ENCODE measurements at places on chromosomes 3 and 15.
A peak's percentile ranks its signal among the peaks of the same experiment; 100 is the strongest.

- DNase-seq = peak; percentile 10
These were observed 32.9 kb downstream of the GJD2 start for GRCh38 chr15:34721802-34722438.

GRCh38 chr3:164094546-164094945 lies 983.8 kb downstream of the SI start:
- DNase-seq = no peak

DNA sequence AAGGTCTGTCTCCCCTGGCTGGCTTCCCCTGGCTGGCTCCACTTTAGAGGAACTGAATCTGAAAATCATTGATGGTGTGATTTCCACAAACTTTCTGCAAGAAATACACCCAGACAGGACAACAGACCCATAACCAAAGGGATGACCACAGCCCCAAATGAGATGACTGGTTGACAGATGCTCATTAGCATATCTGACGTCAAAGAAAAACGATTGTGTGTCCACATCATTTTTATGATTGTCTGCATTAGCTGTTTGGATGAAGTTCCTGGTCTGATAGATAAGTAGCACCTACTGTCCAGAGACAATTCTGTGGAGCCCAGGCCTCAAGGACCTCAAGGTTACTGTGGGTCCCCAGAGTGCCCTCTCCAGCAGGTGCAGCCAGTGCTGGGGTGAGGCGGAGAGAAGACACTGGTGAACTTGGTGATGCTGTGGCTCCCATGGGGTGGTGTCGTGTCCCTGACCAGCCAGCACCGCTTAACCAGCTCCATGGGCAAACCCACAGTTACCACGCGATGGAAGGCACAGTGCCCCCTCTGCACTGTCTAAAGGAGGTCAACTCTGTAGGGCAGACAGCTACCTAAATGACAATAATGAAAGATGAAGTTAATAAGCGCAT lies 127.4 kb downstream of the NSMCE3 start:
- no peak for DNase-seq

DNA sequence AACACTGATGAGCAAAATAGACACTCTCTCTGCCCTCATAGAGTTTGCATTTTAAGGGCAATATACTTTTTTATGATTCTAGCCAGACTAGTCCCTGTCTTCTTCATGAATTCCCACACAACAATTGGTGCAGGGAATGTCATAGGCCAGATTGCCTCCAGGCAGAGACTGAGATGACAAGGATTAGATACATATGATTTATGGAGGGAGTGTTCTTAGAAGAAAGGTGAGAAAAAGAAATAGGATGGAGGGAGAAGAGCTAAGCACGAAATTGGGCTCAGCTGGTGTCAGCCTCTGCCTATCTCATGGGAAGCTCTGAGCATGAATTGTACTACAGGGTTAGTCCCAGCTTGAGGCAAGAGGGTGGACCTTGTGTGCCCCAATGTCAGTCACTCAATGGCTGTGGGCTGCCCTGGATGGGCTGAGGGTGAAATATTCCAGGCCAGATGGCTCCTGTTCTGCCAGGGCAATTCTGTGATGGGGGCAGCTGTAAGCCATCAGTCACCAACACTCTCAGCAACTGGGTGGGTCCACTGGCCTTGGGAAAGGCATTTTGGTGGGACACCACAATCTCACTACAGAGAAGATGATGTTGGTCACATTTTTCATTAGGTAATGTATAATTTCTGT lies 31.1 kb downstream of the EIF1B start:
- DNase-seq = no peak

DNA sequence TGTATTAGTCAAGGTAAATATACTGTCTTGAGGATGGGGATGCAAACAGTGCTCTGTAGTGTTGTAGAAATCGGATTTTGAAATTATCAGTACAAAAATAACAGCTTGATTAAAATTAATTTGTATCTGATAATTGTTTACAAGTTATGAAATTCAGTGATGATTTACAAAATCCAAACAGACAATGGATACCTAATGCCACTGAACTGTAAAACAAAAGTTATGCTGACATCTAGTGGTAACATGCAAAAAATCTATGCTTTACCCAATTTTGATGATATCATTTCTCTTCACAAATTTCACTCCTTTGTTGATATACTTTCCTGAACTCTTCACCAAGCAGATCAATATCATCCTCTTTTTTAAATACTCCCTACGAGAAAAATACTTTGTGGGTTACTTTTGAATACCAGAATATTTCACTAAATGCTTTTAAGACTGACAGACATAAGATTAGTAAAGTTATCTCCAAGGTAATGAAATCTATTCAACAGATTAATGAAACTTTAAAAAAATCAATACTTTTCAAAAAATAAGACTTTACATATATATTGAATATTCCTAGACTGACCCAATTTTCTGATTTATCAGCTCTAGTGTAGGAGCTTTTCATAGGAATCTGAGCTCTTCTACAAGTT lies 36.0 kb downstream of the MNS1 start:
- no peak for DNase-seq

DNA sequence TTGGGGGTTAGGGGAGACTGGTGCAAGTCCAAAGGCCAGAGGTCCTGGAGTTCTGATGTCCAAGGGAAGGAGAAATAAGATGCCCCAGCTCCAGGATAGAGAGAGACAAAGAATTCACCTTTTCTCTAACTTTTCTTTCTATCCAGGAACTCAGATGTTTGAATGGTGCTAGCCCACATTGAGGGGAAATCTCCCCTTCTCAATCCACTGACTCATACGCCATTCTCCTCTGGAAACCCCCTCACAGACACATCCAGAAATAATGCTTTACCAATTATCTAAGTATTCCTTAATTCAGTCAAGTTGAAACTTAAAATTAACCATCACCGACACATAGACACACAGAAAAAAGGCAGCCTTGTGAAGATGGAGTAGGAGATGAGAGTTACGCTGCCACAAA lies 1085.2 kb downstream of the NSUN3 start:
- DNase-seq = no peak

DNA sequence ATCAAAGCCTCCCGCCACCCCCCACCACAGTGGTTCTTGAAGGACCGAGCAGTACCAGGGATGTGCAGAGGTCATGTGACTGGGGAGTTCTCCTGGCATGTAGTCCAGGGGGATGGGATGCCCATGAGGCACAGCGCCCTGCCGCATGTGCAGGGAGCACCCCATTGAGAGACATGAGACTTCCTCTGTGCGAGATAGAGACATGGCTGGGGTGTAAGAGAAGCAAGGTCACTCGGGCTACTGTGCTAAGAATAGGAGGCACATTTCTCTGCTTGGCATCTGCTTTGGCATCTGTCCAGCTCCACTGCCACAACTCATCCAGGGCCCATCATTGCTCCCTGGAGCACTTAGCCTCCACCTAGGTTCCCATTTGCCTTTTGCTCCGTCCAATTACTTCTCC lies 2.4 kb upstream of the CYP1A1 start:
- no peak for DNase-seq

GRCh38 chr3:169509780-169510692 lies 153.5 kb downstream of the MECOM start:
- no peak for DNase-seq

- no peak for DNase-seq
These were observed 1.2 kb upstream of the TMEM158 start for GRCh38 chr3:45227071-45227820.

- DNase-seq = no peak
These were observed 15.6 kb downstream of the TEX264 start for GRCh38 chr3:51686512-51687215.

DNA sequence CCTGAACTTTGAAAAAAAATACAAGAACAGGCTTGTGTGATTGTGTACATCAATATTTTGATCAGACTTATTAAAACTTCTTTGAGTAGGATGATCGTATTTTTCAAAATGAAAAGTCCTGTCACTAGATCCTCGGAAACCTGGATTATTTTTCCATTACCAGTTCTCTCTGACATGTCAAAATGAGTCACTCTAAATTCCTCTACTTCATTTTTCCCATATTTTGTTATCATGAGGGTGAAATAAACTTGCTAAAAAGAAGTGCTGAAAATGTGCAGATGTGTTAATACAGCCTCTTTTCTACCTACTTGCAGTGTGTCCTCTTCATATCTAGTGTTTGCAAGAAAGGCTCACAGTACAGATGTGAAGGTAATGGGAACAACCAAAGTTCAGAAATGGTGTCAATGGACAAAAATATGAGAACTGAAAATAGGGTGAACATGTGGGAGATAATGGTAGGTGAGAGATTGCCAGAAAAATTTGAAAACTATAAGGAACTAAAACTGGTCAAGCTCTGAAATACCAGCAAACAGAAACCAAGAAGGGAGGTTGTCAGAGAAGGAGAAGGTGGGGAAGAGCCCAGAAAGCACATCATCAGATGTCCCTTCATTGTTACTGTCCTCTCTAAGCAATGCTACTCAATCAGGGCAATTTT lies 108.2 kb downstream of the EOMES start:
- no peak for DNase-seq

DNA sequence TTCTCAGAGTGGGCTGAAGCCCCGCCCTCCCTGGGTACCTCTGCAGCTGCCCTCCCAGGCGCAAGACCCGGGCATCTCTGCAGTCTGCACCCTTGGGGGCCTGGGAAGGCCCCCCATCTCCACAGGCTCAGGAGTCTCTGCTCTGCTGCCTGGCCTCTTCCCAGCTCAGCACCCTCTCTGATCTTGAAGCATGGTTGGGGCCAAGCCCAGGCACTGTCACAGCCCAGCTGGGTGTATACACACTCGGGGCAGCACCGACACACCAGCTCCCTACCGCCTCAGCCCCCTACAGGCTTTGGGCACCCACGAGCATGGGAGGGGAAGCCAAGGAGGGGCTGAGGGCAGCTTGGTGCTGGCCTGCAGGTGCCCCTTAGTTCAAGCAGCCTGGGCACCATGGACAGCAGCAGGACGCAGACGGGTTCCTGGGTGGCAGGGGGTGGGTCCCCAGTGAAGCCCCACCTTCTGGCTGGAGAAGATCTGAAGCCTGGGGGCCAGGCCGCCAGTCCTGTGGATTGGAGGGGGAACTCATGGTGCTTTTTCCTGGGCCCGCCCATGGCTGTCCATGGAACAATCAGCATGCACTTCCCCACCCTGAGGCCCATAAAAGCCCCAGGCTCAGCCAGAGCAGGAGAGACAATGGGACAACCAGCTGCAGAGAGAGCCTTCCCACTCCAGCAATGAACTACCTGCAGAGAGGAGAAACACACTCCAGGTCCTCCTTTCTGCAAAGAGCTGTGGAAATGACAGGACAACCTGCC lies 170.6 kb downstream of the TJP1 start:
- DNase-seq = no peak

DNA sequence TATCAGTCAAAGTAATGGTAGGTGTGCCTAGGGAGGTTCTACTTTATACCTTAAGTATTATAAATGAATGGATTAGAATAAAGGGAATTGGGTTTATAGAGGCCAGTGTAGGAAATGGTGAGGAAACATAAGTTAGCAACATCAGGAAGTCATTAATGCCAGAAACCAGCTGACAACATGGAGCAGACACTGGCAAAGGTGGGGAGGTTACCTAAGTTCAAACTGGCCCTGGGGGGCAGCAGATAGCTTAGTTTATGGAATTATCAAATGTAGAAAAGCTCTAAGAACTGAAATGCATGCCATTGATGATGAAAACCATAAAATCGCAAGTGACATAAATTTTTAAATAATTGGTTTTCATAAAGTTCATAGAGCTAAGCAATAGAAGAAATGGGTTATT lies 498.6 kb downstream of the NAALADL2 start:
- DNase-seq = no peak

GRCh38 chr15:91099616-91099994 lies 452 bp upstream of the SV2B start:
- DNase-seq = no peak

DNA sequence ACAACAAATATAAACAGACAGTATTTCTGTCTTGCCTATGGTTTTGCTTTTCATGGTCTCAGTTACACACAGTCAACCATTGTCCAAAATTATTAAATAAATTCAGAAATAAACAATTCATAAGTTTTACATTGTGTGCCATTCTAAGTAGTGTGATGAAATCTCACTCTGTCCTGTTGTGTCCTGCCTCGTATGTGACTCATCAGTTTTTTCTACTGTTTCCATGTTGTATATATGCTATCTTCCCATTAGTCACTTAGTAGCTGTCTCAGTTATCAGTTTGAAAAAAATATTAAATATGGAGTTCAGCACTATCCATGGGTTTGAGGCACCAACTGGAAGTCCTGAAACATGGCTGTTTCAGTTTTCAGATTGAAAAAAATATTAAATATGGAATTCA lies 282.4 kb upstream of the GRM7 start:
- no peak for DNase-seq

DNA sequence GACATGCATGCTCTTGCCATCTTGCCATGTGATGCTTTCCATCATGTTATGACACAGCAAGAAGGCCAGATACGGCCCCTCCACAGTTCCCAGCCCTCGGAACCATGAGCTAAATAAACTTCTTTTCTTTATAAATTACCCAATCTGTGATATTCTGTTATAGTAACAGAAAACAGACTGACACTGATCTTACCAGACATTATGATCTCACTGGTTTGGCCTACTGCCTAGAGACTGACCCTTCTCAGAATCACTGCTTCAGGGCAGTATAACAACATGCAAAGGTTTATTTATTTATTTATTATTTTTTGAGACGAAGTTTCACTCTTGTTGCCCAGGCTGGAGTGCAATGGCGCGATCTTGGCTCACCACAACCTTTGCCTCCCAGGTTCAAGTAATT lies 14.0 kb downstream of the ZNF619 start:
- no peak for DNase-seq

DNA sequence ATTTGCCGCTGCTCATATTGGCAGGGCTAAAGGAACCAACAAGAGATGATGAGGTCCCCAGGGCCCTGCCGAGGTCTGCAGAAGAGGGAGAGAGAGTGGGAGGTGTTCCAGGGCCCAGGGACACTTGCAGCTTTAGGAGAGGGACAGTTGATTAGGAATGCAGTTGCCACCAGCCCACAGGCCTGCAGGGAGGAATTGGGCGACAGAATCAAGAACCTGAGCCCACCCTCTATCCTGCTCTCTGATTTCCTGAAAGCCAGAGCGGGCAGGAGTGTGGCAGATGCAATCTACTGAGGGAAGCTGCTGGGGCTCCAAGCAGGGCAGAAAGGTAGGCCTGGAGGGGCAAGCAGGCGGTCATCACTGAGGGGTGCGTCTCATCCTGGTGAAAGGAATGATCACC lies 12.1 kb upstream of the PRR23E start:
- no peak for DNase-seq

DNA sequence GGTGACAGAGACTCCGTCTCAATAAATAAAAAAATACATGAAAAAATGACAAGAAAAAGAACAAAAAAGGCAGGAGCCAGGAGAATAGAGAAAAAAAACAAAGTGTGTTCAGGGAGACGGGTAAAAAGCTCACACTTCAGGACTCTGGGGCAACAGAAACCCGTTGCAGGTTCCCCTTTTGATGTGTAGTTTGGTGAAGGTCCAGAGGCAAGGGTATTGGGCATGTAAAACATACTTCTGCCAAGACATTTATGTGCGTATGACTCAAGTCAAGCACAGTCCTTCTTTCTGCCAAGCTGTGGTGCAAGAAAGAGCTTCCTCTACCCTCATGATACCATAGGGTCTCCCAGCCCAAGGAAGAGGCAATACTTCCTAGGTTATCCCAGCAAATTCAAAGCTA lies 33.4 kb upstream of the STRIT1 start:
- DNase-seq = no peak

DNA sequence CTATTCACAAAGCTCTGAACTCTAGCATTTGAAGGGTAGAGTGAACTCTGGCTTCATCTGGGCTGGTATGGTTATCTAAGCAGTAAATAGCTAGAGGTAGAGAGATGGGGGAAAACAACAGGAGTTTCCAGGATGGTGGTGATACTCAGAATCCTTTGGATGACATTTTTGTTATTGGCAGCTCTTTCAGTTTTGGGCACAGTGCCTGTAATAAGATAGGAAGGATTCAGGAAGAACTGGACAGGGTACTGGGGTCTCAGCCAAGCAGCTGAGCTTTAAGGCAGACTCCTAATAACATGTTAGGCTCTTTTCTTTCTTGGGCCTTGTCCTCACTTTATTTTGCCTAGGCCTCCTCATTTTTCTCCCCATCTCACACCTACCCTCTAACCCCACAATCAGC lies 338.5 kb downstream of the CADM2 start:
- DNase-seq = no peak

All from AG09319 (cell line).